ENCODE measurements at places on chromosomes 3 and 15.

- DNase-seq, result no peak
These were observed 37.7 kb upstream of the SLC41A3 start for GRCh38 chr3:126121632-126122031.

DNA sequence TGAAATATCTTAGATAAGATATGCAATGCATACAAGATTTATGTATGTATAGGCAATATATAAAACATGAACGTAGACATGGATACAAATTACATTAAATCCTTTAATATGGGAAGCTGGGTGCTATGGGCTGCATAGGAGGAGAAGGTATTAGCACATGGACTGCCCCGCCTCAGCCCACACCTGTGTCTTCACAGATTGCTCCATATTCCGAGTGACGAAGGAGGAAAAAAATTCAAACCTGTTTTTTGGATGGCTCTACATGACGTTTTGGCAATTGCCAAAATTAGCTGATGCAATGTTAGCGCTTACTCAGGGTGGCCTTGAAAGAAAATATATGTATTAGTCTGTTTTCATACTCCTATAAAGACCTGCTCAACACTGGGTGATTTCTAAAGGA, 223.4 kb upstream of the SLCO3A1 start:
- DNase-seq, result no peak

DNA sequence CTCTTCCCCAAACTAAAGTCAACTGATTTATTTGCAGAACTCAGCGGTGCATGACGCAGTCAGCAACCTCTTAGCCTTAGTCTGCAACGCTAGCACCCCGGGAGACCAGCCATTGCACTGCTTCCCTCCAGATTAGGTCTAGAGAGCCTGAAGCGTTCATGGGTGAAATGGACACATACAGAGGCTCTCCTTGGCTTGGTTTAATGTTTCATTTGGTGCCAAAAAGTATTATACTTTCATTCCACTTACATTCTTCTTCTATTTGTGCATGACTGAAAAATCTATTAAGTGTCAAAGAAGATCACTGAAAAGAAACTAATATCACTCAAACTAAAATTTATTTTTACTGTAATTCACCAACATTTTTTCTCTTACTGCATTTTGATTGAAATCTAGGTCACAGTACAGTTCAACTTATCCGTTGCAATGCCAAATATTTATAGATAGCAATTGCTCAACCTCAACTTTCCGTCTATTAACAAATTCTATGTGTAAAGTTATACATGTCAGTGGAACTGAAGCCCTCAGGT, 116.2 kb downstream of the ROBO1 start:
- DNase-seq, result no peak

GRCh38 chr3:129233538-129233937, 15.9 kb upstream of the COPG1 start:
- DNase-seq, result no peak

DNA sequence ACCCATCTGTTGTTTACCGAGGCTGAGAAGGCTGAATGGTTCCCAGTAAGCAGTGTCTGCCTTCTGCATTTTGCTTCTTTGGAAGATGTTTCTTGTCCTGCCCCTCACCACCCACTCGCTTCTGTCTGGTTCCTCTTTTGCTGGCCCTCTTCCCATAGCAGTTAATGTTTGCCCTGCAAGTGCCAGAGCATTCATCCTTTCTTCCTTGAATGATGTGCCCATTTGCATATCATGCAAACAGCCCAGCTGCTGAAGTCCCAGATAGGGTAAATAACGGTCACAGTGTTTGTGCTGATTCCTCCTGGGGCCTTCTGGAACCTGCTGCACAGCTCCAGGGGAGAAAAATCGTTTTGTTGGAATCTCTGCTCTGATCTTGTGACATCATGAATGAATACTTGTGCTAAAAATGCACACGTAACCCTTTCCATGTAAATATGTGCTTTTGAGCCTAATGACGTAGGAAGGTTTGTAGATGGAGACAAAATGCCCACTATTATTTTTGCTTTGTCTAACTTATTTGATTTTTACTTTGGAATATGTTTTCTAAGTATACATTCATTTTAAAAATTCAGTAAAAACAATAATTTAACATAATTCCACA, 381.0 kb downstream of the SOX2 start:
- no peak for DNase-seq

- no peak for DNase-seq
These were observed 147.4 kb downstream of the CHST2 start for GRCh38 chr3:143266927-143267326.

GRCh38 chr3:181276358-181276896, 286.9 kb upstream of the DNAJC19 start:
- DNase-seq, result no peak

GRCh38 chr15:68829068-68829467, 8.4 kb upstream of the ANP32A start:
- DNase-seq, result no peak

GRCh38 chr3:150319900-150320299, 88.2 kb upstream of the TSC22D2 start:
- DNase-seq, result no peak

DNA sequence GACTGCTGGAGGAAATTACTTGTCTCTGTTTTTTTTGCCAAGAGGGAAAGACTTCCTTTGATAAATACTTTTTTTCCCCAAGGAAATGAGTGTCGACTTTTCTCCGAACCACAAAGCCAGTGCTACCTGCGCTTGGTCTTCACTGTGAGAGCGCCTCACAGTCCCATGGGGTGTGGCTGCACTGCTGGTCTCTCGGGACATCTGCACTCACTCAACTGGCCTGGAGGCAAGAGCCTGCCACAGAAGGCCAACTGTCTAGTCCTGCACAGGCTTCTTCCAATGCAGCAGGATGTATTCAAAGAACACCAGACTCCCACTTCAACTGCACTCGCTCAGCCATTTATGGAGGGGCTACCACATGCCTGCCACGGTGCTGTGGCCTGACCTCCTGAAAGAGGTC, 40.6 kb upstream of the CGNL1 start:
- no peak for DNase-seq

DNA sequence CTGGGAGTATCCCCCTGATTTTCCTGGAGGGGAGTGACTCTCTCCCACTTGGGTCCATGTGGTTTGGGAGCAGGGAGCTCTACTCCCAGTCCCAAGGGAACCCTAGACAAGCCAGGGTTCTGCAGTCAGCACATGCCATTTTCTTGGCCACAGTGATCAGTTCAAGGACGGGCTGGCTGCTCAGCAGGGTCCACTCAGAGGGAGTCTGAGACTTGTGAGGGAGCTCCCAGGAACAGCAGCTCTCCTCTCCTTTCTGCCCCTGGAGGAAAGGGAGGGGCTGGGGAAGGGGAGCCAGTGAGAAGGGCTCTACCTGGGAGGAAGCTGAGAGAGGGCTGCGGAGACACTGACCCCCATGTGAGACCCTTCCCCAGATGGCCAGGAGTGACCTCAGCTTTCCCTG, 29.1 kb upstream of the LMCD1 start:
- no peak for DNase-seq

GRCh38 chr3:10090179-10090578, 17.9 kb downstream of the FANCD2OS start:
- DNase-seq, result no peak
